ENCODE measurements at places on chromosomes 5 and 9.

- DNase-seq: no peak
Measured at GRCh38 chr9:7336356-7337065, 463.1 kb downstream of the DMAC1 start.

- no peak for DNase-seq
Measured at GRCh38 chr9:5787220-5787619, 45.7 kb downstream of the ERMP1 start.

- no peak for DNase-seq
Measured at GRCh38 chr9:72928042-72928507, 24.8 kb downstream of the ALDH1A1 start.

DNA sequence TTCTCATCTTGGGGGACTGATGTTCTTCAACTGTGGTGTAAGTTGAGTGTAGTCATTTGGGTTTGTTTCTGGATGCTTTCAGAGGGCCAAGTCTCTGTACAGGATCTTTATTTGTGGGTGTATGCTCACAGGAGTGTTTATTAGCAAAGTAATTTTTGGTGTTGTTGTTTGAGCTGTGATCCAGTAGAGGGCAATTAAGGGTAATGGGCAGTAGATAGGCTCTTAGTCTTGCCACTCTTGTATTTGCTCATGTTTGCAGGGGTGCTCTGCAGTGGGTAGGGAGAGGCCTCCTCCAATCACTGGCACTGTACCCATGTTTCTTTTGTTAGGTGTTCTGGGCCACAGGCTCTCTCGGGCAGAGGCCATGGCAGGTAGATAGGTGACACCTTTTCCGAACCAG lies 45.9 kb upstream of the ITGA2 start:
- DNase-seq: no peak

DNA sequence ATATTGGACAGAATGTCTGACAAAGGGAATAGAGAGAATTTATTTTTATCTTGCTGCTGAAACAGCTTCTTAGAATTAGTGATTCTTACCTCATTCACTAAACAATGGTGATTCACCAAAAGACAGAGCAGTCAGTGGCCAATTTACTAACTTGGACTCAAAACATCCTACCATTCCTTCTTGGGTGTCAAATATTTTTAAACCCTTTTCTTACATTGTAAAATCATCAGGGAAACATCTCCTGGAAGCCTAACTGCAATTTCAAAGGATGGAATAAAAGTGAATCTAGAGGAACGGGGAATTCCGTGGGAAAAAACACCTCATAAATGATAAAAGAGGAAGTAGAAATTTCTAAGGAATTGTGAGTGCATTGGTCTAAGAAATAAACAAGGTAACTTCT lies 97.7 kb downstream of the LHFPL2 start:
- DNase-seq: no peak

GRCh38 chr5:75993643-75994520 lies 89.3 kb upstream of the SV2C start:
- no peak for DNase-seq

All from progenitor cell of endocrine pancreas (in vitro differentiated cells).